ENCODE measurements at places on chromosomes 3 and 15.

DNA sequence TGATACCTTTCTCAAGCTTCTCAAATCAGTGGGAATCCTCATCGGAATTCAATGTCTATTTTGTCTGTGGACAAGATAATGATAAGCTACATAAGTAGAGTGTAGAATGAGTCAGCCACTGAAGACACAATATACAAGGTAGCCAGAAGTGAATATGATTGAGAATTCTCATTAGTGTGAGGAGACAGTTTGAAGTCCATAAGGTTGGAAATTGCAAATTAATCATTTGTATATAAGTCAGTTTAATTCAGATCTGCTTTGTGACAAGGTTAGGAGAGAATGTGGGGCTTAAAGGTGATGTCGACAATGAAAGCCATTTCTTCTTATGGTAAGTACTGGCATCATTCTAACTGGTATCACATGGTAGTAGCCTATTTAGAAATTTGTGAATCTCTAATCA is 4.2 kb downstream of the ARPP21 start:
- no peak for DNase-seq

- no peak for DNase-seq
Observed at GRCh38 chr3:23889950-23890349, 26.8 kb downstream of the NKIRAS1 start.

GRCh38 chr3:195893516-195893915 is 14.8 kb downstream of the TNK2 start:
- DNase-seq, result no peak

GRCh38 chr15:96353930-96354730 is 23.6 kb downstream of the NR2F2 start:
- DNase-seq, result no peak

- no peak for DNase-seq
Observed at GRCh38 chr3:111794711-111795110, 64.4 kb upstream of the PHLDB2 start.

DNA sequence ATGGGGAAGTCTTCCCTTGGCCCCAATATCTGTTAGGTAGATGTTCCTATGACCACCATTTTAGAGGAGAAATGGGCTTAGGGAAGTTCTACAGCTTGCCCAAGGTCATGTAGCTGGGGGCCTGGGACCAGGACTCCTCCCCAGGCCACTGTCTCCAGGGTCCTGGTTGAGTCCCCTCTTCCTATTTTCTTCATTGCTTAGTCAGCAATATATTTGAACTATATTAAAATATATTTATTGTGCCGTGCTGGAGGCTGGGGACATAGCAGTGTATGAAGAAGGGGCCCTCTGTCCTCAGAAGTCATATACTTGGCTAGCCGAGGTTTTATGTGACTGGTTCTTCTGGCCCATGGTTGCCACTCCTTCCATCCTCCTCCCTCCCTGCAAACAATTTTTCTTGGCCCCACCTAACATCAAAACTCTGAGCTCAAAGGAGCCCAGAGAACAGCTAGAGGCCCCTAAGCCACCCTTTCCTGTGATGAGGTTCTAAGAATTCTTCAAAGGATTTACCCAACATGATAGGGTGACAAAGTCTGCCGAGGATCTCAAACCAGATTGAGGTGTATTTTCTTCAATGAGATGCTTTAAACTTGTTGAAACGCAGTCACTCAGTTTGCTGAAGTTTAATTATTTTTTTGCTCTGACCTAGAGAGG is 121.2 kb upstream of the RASGRP1 start:
- no peak for DNase-seq

All from HT-29 (cell line).